ENCODE measurements at places on chromosomes 12 and 14.

GRCh38 chr14:87712396-87713090, 280.4 kb downstream of the GALC start:
- DNase-seq, result peak; percentile 64

GRCh38 chr14:71238835-71239234, 331.6 kb downstream of the PCNX1 start:
- DNase-seq, result no peak

DNA sequence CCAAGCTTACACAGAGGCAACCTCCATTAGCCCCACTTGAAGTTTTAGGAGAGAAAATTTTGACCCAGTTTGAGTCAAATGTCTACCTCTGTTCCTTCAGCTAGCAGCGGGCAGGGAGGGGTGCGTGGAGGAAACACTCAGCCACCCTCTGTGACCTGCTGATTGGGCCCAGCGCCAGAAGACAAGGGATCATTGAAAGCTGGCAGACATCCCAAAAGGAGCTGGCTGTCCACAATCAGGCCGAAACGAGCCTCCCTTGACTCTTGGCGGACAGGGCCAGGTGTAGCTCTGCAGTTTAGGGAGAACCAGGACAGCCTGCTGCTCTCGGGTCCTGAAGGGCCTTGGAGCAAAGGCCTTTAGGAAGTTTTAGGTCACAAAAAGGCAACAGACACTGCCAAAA, 41.3 kb downstream of the CD9 start:
- DNase-seq, result peak; percentile 48

DNA sequence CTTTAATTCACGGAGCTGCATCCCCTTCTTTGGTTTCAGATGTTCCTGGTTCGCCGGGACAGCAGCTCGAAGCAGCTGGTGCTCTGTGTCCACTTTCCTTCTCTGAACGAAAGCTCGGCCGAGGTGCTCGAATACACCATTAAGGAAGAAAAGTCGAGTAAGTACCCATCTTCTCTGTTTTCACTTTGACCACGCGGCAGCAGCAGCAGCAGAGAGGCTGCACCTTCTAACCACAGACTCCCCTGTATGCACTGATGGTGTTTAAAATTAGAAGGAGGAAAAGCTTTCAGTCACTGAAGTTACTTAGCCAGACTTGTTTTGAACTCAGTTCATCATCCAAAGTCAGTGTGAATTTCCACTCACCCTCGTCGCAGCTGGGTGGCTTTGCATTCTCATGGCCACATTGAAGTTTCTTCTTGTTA, 63.8 kb downstream of the RIN3 start:
- no peak for DNase-seq

Measured in brain (organoid and tissue), 16 donors.